Gastrocnemius medialis (tissue), 4 donors: ENCODE measurements at places on chromosomes 2 and 18. TPM values are rescaled to one million over a fixed set of nuclear protein-coding genes. Genes with fewer than 3 reads are reported as not detected.

DNA sequence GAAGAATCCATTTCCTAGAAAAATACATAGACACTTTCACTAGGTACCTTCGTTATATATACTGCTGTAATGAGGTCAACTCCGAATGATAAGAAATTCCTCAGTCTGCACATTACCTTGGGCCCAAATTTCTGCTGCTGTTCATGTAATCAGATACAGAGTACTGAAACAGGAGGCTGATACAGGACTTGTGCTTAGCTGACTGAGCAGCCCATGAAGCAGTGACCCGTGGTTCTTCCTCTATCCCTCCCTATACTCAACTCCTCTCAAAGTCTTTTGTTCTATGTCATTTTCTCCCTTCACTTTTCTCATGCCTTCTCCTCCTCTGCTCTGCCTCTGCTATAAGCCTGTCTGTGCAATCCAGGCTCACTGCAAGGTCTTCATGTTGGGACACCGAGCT is 57.5 kb upstream of the ST8SIA5 start:
- DNase-seq = no peak
- no peak overlapping the region for H3K27ac ChIP-seq
- no peaks in the 10 kb centered on the region for H3K36me3 ChIP-seq
- no peak overlapping the region for H3K4me3 ChIP-seq

DNA sequence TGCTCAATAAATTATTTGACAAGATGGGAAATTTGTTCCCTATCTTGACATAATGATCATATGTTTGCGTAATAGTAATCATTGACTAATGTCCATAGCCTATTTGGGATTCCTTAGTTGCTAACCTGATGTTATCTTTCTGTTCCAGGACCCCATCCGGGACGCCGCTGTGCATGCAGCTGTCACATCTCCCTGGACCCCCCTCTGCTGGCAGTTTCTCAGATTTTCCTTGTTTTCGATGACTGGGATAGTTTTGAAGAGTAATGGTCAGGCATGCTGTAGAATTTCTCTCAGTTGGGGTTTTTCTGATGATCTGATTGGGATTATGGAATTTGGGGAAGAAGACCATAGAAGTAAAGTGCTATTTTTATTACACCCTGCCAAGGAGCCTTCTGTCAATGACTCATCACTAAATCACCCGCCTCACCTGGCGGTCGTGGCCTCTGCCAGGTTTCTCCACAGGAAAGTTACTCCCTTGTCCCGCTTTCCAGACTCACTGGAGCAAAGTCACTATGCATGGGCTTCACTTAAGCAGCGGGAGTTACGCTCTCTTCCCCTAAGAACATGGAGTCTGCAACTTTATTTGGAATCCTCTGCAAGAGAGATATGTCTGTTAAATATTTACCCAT is 19.9 kb upstream of the TMEM18 start:
- H3K36me3 ChIP-seq = no peaks in the 10 kb centered on the region
- no peak overlapping the region for H3K27ac ChIP-seq
- DNase-seq = no peak
- no peaks in the 10 kb centered on the region for H3K27me3 ChIP-seq

- no peaks in the 10 kb centered on the region for H3K27me3 ChIP-seq
- peaks cover 25% of the 10 kb centered on the region for H3K4me1 ChIP-seq
- no peak overlapping the region for H3K27ac ChIP-seq
- no peaks in the 10 kb centered on the region for H3K36me3 ChIP-seq
- no peak for DNase-seq
Observed at GRCh38 chr2:238237431-238238135, 2.3 kb downstream of the HES6 start.

The VWC2L gene
- not detected for total RNA-seq

GRCh38 chr2:136766073-136766404 is 694 bp downstream of the THSD7B start:
- no peak overlapping the region for H3K27ac ChIP-seq
- DNase-seq = no peak
- peak overlapping the region; percentile 36 for H3K4me3 ChIP-seq
- H3K36me3 ChIP-seq = no peaks in the 10 kb centered on the region
- H3K4me1 ChIP-seq = no peaks in the 10 kb centered on the region

The LYG2 gene
- total RNA-seq = not detected

DNA sequence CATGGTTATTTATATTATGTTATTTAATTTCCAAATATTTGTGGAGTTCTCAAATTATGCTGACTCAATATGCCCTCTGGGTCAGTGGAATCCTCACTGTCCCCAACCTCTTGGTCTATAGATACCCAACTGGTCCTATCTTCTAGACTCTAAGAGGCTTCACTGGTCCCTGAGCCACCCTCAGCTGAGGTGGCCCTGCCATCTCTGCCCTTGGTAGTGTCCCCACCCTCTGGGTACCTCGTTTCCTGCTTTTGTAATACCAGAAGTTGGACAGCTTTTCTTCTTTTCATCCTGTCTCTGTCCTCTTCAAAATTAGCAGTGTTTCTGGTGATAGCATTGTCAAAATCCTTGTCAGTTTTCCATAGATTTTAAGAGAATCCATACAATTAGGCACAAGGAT is 11.9 kb downstream of the ZSCAN30 start:
- H3K4me1 ChIP-seq = no peaks in the 10 kb centered on the region
- DNase-seq = no peak
- H3K27me3 ChIP-seq = no peaks in the 10 kb centered on the region
- H3K4me3 ChIP-seq = no peak overlapping the region

The PSMA8 gene
- total RNA-seq = not detected

DNA sequence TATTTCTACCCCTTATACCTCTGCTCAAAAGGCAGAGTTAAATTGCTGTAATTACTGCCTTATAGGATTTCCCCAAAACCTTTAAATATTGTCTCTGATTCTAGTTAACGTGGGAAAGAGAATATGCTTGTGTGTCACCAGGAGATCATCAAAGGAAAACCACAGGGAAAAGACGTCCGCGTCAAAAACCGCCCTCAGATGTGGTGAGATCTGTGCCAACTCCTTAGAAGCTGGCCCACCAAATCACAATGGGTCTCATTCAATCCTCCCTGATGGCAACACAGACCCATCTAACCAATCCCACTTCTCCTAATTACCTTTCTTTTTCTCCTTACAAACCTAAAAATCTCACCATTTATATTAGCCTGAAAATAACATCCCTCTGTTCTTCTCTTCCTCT is 25.4 kb downstream of the VPS54 start:
- no peaks in the 10 kb centered on the region for H3K4me1 ChIP-seq
- no peak overlapping the region for H3K4me3 ChIP-seq
- no peak overlapping the region for H3K27ac ChIP-seq
- no peaks in the 10 kb centered on the region for H3K36me3 ChIP-seq

DNA sequence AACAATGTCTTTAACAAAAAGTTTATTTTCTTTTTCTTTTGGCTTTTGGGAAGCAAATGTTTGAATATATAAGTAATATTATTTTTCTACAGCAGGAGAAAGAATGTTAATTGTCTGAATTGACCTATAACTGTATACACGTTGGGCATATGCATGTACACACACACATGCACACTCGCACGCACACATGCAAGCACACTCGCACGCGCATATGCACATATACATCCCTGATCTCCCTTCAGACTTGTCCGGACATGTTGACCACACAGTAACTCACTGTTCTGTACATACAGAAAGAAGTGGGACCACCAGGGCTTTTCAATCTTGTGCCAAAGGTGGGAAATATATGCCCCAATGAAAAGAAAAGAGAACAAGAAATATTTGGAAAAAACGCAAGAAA is 245.1 kb upstream of the APCDD1 start:
- H3K4me1 ChIP-seq = no peaks in the 10 kb centered on the region
- H3K36me3 ChIP-seq = no peaks in the 10 kb centered on the region
- no peak overlapping the region for H3K4me3 ChIP-seq

The DPP4 gene
- 2.5 TPM for total RNA-seq

The SAG gene
- not detected for total RNA-seq

GRCh38 chr18:75638223-75638775 is 210.8 kb upstream of the SMIM21 start:
- no peaks in the 10 kb centered on the region for H3K36me3 ChIP-seq
- H3K27ac ChIP-seq = no peak overlapping the region
- H3K4me3 ChIP-seq = no peak overlapping the region
- no peaks in the 10 kb centered on the region for H3K27me3 ChIP-seq

DNA sequence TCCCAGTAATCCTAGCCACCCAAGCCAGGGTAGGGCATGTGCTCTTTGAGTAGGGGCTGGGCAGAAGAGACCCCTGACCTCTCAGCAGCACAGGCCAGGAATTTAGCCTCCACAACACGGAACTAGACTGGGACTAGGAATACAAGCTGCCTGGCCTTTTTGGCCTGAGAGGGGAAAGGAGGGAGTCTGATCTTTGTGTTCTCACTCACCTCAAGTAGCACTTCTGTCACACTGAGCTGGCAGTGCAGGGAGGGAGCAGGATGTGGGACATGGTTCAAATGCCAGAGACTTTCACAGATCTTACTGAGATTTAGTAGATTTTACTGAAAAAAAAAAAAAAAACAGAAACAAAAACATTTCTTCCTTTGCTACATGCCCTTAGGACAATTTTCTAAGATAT is 395.2 kb downstream of the CMPK2 start:
- H3K4me1 ChIP-seq = no peaks in the 10 kb centered on the region
- no peak for DNase-seq
- H3K4me3 ChIP-seq = no peak overlapping the region
- H3K36me3 ChIP-seq = no peaks in the 10 kb centered on the region
- H3K27me3 ChIP-seq = no peaks in the 10 kb centered on the region

The TMEM182 gene
- total RNA-seq = 15.2 TPM

DNA sequence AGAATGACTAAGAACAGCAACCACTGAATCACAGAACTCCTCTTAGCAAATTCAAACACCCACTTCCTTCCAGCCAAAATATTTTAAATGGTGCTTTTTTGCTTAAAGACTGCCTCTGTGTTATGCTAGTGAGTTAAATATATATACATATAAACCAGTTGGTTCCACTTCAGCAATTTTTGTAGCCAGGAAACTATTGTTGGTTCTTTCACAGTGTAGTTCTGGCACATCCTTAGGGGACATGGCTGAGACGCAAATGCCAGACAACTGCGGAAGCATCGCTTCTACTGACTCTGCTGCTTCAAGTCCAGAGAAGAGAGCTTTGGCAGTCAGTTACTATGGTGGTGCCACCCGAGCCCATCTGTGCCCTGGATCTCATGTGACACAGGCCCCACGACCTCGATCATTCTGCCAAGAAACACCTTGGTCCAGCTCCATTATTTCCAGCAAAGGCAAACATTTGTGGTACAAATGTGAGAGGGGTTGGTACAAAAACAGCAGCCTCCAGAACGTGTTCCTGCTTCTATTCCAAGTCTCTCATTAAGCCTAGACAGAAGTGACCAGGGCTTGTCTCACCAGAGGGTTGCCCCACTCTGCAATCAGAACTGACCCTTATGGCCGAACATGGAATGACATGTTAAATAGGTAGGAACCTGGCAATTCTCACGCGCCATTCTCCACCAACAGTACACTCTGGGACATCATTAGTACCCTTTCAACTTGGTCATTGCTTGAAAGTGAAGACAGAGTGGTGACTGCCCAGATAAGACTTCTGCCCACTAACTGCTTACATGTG is 117.8 kb upstream of the NRP2 start:
- H3K4me3 ChIP-seq = no peak overlapping the region
- H3K27me3 ChIP-seq = no peaks in the 10 kb centered on the region
- no peak for DNase-seq

GRCh38 chr18:5410582-5410981 is 115.1 kb upstream of the ZBTB14 start:
- no peak overlapping the region for H3K27ac ChIP-seq
- H3K4me3 ChIP-seq = no peak overlapping the region
- H3K27me3 ChIP-seq = no peaks in the 10 kb centered on the region
- H3K4me1 ChIP-seq = no peaks in the 10 kb centered on the region

GRCh38 chr2:186910996-186911395 is 62.0 kb upstream of the ZSWIM2 start:
- H3K4me1 ChIP-seq = no peaks in the 10 kb centered on the region
- no peak for DNase-seq
- H3K36me3 ChIP-seq = no peaks in the 10 kb centered on the region

The POTEI gene
- total RNA-seq = not detected

DNA sequence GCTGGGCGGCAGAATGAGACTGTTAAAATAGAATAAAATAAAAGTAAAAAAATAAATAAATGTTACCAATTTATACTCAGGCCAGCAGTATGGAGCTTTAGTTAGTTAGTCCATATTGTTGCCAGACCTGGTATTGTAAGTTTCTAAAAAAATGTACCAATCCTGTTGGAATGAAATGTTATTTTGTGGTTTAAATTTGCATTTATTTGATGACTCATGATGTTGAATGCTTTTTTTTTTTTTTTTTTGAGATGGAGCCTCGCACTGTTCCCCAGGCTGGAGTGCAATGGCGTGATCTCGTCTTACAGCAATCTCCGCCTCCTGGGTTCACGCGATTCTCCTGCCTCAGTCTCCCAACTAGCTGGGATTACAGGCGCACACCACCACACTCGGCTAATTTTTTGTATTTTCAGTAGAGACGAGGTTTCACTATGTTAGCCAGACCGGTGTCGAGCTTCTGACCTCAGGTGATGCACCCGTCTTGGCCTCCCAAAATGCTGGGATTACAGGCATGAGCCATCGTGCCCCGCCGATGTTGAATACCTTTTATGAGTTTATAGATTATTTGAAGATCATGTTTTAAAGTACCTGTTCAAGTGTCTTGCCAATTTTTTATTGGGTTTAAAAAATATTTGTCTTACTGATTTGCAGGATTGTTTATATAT is 5.7 kb upstream of the PTPRN start:
- DNase-seq = no peak
- H3K4me1 ChIP-seq = no peaks in the 10 kb centered on the region
- H3K4me3 ChIP-seq = no peak overlapping the region
- H3K27ac ChIP-seq = no peak overlapping the region
- H3K27me3 ChIP-seq = peaks cover 7% of the 10 kb centered on the region
- H3K36me3 ChIP-seq = no peaks in the 10 kb centered on the region

- DNase-seq = no peak
- no peak overlapping the region for H3K4me3 ChIP-seq
- H3K36me3 ChIP-seq = no peaks in the 10 kb centered on the region
- no peak overlapping the region for H3K27ac ChIP-seq
- H3K4me1 ChIP-seq = no peaks in the 10 kb centered on the region
Observed at GRCh38 chr2:201363857-201364560, 6.9 kb upstream of the FLACC1 start.

- no peak overlapping the region for H3K27ac ChIP-seq
- H3K4me1 ChIP-seq = no peaks in the 10 kb centered on the region
- no peaks in the 10 kb centered on the region for H3K27me3 ChIP-seq
- no peaks in the 10 kb centered on the region for H3K36me3 ChIP-seq
Observed at GRCh38 chr2:38765551-38765950, 12.5 kb upstream of the GEMIN6 start.

The APOB gene
- 0.44 TPM for total RNA-seq

DNA sequence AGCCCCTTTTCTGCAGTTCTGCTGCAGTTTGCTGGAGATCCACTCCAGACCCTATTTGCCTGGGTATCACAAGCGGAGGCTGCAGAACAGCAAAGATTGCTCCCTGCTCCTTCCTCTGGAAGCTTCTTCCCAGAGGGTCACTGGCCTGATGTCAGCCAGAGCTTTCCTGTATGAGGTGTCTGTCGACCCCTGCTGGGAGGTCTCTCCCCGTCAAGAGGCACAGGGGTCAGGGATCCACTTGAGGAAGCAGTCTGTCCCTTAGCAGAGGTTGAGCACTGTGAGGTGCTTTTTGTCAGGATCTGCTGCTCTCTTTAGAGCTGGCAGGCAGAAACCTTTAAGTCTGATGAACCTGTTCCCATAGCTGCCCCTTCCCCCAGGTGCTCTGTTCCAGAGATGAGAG is 42.0 kb upstream of the MYL1 start:
- no peak for DNase-seq
- H3K4me1 ChIP-seq = no peaks in the 10 kb centered on the region
- no peaks in the 10 kb centered on the region for H3K36me3 ChIP-seq
- H3K4me3 ChIP-seq = no peak overlapping the region
- H3K27me3 ChIP-seq = no peaks in the 10 kb centered on the region
